Prostate gland (tissue), 2 donors: ENCODE measurements at places on chromosomes 13 and 19. TPM values are rescaled to one million over a fixed set of nuclear protein-coding genes. Genes with fewer than 3 reads are reported as not detected.
A peak's percentile ranks its signal among the peaks of the same experiment; 100 is the strongest.

ZSCAN4 gene
- total RNA-seq = not detected

HPN gene
- 14.8 TPM for total RNA-seq

LGI4 gene
- 16.3 TPM for total RNA-seq

ZNF418 gene
- 3.6 TPM for total RNA-seq

CADM4 gene
- total RNA-seq = 21.1 TPM

KLK3 gene
- total RNA-seq = 7,620 TPM

SAMD1 gene
- total RNA-seq = 48.2 TPM

GRCh38 chr13:32537580-32538142, 934 bp downstream of the N4BP2L2 start:
- peak; percentile 8 for DNase-seq
- H3K4me3 ChIP-seq = peak overlapping the region; percentile 53
- no peaks in the 10 kb centered on the region for H3K27me3 ChIP-seq

DNA sequence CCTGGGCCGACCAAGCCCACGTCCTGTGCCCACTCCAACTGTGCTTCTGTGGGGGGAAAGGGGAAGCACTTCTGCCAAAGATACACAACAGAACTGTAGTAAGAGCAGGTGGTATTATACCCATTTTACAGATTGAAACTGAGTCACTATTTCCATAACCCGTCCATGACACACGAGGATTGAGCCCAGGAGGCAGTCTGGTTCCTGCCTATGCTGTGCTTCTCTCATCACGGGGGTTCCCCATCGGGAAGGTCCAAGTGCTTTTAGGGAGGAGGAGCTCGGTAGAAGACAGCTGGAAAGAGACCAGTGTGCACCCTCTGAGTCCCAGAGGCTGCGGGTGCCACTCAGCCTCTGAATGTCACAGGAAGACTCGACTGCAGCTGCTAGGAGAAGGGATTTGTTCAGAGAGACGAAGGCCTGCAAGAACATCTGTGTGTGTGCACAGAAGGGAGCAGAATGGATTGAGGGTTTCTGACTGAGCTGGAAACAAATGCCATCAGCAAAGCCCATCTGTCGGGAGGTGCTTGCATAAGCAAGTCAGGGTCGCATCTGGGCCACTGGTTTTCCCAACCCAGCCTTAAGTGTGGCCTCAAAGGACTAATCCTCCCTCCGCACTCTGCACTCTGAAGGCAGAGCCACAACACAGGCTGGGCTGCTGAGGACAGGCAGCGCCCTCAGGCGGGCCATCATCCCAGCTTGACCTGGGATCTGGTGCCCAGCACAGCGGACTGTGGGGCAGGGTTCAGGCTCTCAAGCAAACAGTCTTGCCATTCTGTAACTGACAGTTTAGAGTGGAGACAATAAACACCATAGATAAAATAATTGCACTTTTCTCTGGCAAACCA, 150.0 kb downstream of the DPF1 start:
- no peak for DNase-seq
- H3K4me1 ChIP-seq = peaks cover 4% of the 10 kb centered on the region
- H3K27me3 ChIP-seq = no peaks in the 10 kb centered on the region
- H3K27ac ChIP-seq = no peak overlapping the region
- H3K4me3 ChIP-seq = no peak overlapping the region

- H3K27ac ChIP-seq = no peak overlapping the region
- H3K27me3 ChIP-seq = no peaks in the 10 kb centered on the region
- H3K36me3 ChIP-seq = no peaks in the 10 kb centered on the region
- peak; percentile 53 for DNase-seq
- H3K4me3 ChIP-seq = no peak overlapping the region
- no peaks in the 10 kb centered on the region for H3K4me1 ChIP-seq
Observed at GRCh38 chr19:17766543-17767131, 15.4 kb downstream of the FCHO1 start.

DNA sequence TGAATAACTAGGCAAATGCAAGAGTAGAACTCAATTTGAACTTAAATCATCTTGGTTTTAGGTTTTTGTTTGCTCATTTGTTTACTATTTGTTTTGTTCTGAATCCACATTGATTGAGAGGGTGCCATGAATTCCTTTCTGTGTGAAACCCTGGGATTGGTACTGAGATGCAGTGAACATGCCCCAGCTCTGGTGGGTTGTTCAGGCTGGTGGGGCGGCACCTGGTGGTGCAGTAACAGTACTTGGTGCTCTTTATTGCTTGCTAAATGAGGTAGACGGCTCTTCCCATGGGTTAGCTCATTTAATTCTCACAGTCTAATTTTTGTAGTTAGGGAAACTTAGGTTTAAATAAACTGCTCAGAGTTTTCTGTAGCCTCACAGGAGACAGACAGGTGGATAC, 48.4 kb downstream of the WASF3 start:
- no peak overlapping the region for H3K4me3 ChIP-seq
- no peak for DNase-seq
- H3K4me1 ChIP-seq = no peaks in the 10 kb centered on the region

GRCh38 chr19:41525989-41526388, 50.0 kb upstream of the CEACAM21 start:
- H3K4me3 ChIP-seq = no peak overlapping the region
- no peaks in the 10 kb centered on the region for H3K36me3 ChIP-seq
- no peak overlapping the region for H3K27ac ChIP-seq
- no peaks in the 10 kb centered on the region for H3K27me3 ChIP-seq
- DNase-seq = no peak

- no peaks in the 10 kb centered on the region for H3K27me3 ChIP-seq
- no peaks in the 10 kb centered on the region for H3K4me1 ChIP-seq
- H3K4me3 ChIP-seq = no peak overlapping the region
- DNase-seq = no peak
- H3K36me3 ChIP-seq = no peaks in the 10 kb centered on the region
Observed at GRCh38 chr13:100131863-100132574, 43.1 kb downstream of the PCCA start.

GRCh38 chr19:1074544-1075283, 7.7 kb downstream of the ARHGAP45 start:
- H3K4me3 ChIP-seq = no peak overlapping the region
- H3K4me1 ChIP-seq = no peaks in the 10 kb centered on the region
- peaks cover 9% of the 10 kb centered on the region for H3K27me3 ChIP-seq

- H3K27ac ChIP-seq = no peak overlapping the region
- no peak overlapping the region for H3K4me3 ChIP-seq
- DNase-seq = no peak
- no peaks in the 10 kb centered on the region for H3K36me3 ChIP-seq
- H3K27me3 ChIP-seq = no peaks in the 10 kb centered on the region
- no peaks in the 10 kb centered on the region for H3K4me1 ChIP-seq
Observed at GRCh38 chr13:60012488-60012887, 151.2 kb downstream of the DIAPH3 start.

DNA sequence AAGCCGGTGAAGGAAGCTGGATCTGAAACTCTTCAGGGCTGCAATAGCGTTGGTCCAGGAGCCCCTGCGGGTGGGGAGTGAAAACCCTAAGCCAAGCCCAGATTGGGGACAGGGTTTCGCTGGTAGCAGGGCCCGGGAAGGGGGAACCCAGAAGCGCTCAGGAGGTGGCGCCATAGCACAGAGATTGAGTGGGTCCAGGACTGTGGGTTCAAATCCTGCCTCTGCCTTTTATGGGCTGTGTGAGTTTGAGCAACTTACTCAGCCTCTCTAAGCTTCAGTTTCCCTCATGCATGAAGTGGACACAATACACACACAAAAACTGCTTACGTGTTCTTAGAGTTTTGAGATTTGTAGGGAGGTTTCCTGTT, 8.3 kb upstream of the SYCN start:
- no peak for DNase-seq
- no peak overlapping the region for H3K27ac ChIP-seq
- no peaks in the 10 kb centered on the region for H3K27me3 ChIP-seq
- no peaks in the 10 kb centered on the region for H3K36me3 ChIP-seq
- H3K4me3 ChIP-seq = no peak overlapping the region

GRCh38 chr13:33245505-33246158, 39.9 kb downstream of the STARD13 start:
- no peaks in the 10 kb centered on the region for H3K36me3 ChIP-seq
- no peak overlapping the region for H3K27ac ChIP-seq

GRCh38 chr13:110304256-110304655, 2.7 kb downstream of the COL4A1 start:
- H3K36me3 ChIP-seq = no peaks in the 10 kb centered on the region
- H3K27ac ChIP-seq = peak overlapping the region; percentile 86
- H3K4me1 ChIP-seq = no peaks in the 10 kb centered on the region

DNA sequence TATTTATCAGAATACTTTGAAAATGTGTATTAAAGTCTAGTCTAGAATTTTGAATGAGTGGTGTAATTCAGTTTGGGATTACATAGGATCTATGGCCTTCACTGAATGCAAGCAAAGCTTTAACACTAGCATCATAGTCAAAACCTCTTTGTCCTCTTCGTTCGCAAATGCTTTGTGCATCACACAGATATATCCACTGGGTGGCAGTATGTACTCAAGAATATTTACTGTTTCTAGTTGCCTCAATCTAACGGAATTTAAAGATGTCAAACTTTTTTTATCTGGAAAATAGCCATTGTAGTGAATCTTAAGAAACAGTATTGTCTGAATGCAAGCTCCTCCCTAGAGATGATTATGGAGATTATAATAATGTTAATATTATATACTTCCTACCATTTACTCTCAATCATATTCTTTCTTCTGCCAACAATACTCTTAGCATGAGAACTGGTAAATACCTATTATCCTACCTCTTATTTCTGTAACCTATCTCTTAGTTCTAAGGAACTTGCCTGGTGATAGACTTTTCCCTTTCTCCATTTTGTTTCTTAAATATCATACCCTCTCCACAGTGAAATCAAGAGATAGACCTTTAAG, 25.8 kb downstream of the LACC1 start:
- H3K4me3 ChIP-seq = no peak overlapping the region
- H3K27ac ChIP-seq = no peak overlapping the region
- peak; percentile 53 for DNase-seq
- no peaks in the 10 kb centered on the region for H3K4me1 ChIP-seq
- no peaks in the 10 kb centered on the region for H3K36me3 ChIP-seq

DNA sequence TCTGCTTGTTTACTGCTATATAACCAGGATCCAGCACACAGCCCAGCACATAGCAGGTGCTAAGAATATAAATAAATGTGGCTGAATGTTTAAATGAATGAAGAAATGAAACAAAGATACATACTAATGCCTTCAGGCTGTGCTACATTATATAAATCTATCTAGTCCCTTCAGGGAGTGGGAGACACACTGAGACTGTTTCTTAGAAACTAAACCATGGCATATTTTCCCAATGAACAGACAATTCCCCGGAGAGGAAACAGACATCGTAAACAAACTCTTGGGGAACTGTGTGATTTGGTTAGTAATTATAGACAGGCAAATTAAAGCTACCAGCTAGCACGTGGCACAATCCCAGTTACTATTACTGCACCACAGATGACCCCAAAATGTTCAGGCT, 9.7 kb upstream of the FEM1A start:
- no peaks in the 10 kb centered on the region for H3K4me1 ChIP-seq
- no peaks in the 10 kb centered on the region for H3K36me3 ChIP-seq
- no peak overlapping the region for H3K27ac ChIP-seq
- no peaks in the 10 kb centered on the region for H3K27me3 ChIP-seq

GRCh38 chr13:66618702-66619101, 611.4 kb downstream of the PCDH9 start:
- no peaks in the 10 kb centered on the region for H3K27me3 ChIP-seq
- H3K27ac ChIP-seq = no peak overlapping the region
- no peak overlapping the region for H3K4me3 ChIP-seq
